ENCODE measurements at places on chromosomes 11 and 22. TPM values are rescaled to one million over a fixed set of nuclear protein-coding genes. Genes with fewer than 3 reads are reported as not detected.

DNA sequence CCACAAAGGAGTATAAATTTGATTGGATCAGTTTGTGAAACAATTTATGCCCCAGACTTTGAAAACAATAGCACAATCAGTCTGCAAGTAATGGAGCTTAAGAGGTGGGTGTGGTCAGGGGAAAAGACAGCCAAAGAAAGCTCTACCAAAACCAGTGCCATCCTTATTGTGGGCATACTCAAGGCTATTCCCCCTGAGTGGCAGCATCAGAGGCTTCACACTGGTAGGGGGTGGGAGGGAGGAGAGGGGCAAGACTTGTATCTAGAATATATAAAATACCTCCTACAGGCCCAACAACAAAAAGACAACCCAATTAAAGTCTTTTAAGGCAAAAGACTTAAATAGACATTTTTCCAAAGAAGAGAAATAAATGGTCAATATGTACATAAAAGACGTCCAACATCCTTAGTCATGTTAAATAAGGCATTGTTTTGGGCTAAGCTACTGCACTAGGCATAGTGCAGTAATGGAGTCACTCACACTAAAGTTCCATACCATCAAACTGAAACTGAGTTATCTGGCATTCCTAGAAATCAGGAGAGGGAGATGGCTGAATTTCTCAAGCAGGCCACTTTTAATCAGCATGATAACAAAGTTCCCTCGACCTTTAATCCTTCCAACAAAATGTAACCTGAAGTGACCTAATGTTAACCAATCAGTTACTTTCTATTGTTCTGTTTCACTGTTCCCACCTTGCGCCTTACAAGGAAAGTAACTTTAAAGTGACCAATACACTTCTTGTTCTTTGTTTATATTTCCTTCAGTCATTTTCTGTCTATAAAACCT is 24.8 kb downstream of the NARS2 start:
- DNase-seq = no peak
- peaks cover 12% of the 10 kb centered on the region for H3K4me1 ChIP-seq
- H3K27me3 ChIP-seq = no peaks in the 10 kb centered on the region
- H3K36me3 ChIP-seq = peaks cover 28% of the 10 kb centered on the region
- no peak overlapping the region for H3K27ac ChIP-seq

DNA sequence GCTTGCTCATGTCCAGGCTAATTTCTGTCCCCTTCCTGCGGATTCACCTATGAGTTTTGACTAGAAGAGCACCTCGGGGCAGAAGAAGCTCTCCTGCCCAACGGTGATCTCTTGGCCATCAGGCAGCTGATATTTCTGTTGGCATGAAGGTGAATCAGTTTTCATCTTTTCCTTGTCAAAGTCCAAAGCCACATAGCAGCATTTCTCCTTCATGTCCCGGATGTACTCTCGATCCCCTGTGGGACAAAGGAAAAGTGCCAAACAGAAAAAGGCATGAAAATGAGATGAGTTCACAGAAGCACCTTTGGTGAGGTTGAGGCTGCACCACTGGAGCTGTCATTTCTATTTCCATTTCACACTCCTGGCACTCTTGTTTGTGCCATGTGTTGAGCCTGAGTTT is 56.8 kb downstream of the DHCR7 start:
- no peak overlapping the region for H3K4me3 ChIP-seq
- no peak for DNase-seq
- no peaks in the 10 kb centered on the region for H3K36me3 ChIP-seq

Gene TRPM5
- total RNA-seq = not detected

GRCh38 chr11:113473983-113474361 is 1.2 kb downstream of the DRD2 start:
- H3K36me3 ChIP-seq = no peaks in the 10 kb centered on the region
- H3K4me3 ChIP-seq = no peak overlapping the region
- H3K27me3 ChIP-seq = peaks cover 51% of the 10 kb centered on the region
- no peak for DNase-seq
- H3K27ac ChIP-seq = no peak overlapping the region

Gene PKDREJ
- total RNA-seq = not detected

- H3K4me1 ChIP-seq = no peaks in the 10 kb centered on the region
- no peak overlapping the region for H3K27ac ChIP-seq
- H3K4me3 ChIP-seq = no peak overlapping the region
- no peak for DNase-seq
These were observed 492.9 kb upstream of the ANO3 start for GRCh38 chr11:25838918-25839625.

Gene SLC22A6
- not detected for total RNA-seq

DNA sequence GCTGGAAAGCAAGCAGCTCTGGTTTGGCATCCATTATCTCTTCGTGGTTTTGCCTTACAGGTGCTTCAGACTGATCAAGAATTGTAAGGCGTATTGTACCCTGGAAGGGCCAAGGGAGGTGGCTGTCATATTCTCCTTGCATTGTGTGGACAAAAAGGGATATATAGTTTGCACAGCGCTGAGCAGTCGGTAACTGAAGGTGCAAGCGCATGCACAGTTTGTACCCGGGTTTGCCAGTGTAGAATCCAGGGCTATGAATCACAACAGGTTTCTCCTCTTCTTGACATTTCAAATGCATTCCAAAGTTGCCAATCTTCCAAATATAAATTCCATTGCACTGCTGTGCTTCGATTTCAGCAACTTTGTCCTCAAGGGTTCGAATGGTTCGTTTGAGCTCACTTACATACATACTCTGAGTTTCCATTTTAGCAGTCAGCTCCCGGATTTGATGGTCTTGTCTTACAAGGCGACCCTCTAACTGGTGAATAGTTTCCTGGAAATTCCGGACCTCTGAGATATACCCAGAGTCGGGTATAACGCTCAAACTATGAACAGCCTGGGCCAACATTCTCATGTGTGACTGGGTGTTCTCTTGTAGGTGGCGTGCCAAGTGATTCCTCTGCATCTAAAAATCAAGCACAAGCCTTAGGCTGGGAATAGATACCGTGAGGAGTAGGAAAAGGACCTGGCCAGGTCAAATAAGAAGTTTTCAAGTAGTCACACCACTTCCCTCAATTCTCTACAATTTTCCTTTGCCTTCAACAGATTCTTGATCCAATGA is 19.9 kb downstream of the TRAF6 start:
- H3K4me1 ChIP-seq = peaks cover 18% of the 10 kb centered on the region
- no peak overlapping the region for H3K4me3 ChIP-seq
- DNase-seq = no peak
- H3K27ac ChIP-seq = no peak overlapping the region

DNA sequence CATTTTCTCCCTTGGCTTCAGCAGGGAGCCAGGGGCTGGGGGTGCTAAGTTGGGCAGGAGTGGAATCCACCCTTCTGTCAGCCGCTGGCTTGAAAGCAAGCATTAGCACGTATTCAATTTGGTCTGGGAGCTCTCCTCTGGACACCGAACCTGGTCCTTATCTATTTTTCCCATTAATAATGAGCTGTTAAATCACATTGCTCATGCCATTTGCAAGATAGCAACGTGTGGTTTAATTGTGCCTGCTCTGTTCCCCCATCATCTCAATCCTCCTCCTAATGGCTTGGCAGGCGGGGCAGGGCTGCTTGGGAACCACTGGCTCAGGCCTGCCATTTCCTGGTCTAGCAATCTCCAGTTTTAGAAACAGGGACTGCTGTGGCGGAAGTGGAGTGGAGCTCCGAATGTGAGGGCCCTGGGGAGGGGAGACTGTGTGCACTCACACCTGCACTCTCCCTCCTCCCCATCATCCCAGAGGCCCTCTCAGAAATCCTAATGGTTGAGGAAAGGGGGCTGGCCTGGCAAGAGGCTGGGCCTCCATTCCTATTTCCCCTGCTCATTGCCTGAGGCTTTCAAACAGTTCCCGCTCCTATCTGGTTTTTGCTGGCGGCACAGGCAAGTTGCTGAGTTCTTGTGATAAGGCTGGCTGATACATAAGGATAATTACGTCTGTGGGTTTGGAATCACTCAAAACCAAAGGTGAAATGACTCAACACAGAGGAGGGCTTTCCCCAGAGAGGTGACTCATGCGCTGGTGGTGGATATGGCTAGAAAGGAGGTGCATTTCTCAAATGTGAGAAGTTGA is 201.2 kb upstream of the E2F8 start:
- peak overlapping the region; percentile 65 for H3K27ac ChIP-seq
- peaks cover 14% of the 10 kb centered on the region for H3K4me1 ChIP-seq
- H3K36me3 ChIP-seq = no peaks in the 10 kb centered on the region
- H3K27me3 ChIP-seq = peaks cover 38% of the 10 kb centered on the region
- no peak overlapping the region for H3K4me3 ChIP-seq
- peak; percentile 74 for DNase-seq

DNA sequence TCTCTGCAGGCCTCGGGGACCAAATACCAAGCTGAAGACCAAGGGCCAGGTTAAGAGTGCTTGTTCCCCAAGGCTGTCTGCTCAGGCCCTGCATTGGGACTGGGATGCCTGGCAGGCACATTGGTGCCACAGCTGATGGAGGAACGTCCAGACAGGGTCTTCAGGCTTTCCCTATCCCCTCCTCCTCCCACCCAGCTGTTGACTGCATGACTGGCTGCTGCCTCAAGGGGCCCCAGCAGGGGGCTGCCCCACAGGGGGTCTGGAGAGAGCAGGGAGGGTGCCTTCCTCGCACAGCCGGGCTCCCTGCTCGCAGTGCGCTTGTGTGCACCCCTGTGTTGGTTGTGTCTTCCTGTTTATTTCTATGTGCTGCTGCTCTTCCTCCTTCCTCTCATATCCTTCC is 9.9 kb downstream of the RCOR2 start:
- peaks cover 4% of the 10 kb centered on the region for H3K4me1 ChIP-seq
- H3K27me3 ChIP-seq = no peaks in the 10 kb centered on the region
- peaks cover 36% of the 10 kb centered on the region for H3K36me3 ChIP-seq
- no peak for DNase-seq
- H3K27ac ChIP-seq = no peak overlapping the region

Gene MAPK11
- 27.8 TPM for total RNA-seq

GRCh38 chr22:26646158-26646557 is 11.2 kb upstream of the MIAT start:
- H3K27ac ChIP-seq = no peak overlapping the region
- H3K4me1 ChIP-seq = peaks cover 91% of the 10 kb centered on the region
- no peaks in the 10 kb centered on the region for H3K36me3 ChIP-seq
- H3K27me3 ChIP-seq = no peaks in the 10 kb centered on the region
- DNase-seq = no peak

- peaks cover 30% of the 10 kb centered on the region for H3K27me3 ChIP-seq
- no peaks in the 10 kb centered on the region for H3K36me3 ChIP-seq
- H3K4me1 ChIP-seq = peaks cover 12% of the 10 kb centered on the region
- H3K4me3 ChIP-seq = peak overlapping the region; percentile 90
- peak overlapping the region; percentile 84 for H3K27ac ChIP-seq
These were observed 1.1 kb upstream of the PPFIBP2 start for GRCh38 chr11:7512525-7513233.

GRCh38 chr11:57213342-57214097 is 23.5 kb downstream of the APLNR start:
- H3K4me1 ChIP-seq = no peaks in the 10 kb centered on the region
- DNase-seq = no peak
- H3K4me3 ChIP-seq = no peak overlapping the region
- H3K36me3 ChIP-seq = no peaks in the 10 kb centered on the region

DNA sequence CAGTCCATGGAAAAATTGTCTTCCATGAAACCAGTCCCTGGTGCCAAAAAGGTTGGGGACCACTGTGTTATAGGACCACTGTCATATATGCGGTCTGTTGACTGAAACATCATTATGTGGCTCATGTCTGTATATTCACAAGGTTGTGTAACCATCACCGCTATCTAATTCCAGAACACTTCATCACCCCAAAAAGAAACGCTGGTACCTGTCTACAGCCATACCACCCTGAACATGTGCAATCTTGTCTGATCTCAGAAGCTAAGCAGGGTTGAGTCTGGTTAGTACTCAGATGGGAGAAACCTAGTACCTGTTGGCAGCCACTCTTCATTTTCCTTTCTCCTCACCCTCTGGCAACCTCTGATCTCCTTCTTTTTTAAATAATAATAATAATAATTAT is 12.9 kb upstream of the PIK3IP1 start:
- no peak for DNase-seq
- peaks cover 4% of the 10 kb centered on the region for H3K36me3 ChIP-seq
- peaks cover 17% of the 10 kb centered on the region for H3K4me1 ChIP-seq
- no peak overlapping the region for H3K4me3 ChIP-seq

Gene MUC2
- total RNA-seq = not detected

DNA sequence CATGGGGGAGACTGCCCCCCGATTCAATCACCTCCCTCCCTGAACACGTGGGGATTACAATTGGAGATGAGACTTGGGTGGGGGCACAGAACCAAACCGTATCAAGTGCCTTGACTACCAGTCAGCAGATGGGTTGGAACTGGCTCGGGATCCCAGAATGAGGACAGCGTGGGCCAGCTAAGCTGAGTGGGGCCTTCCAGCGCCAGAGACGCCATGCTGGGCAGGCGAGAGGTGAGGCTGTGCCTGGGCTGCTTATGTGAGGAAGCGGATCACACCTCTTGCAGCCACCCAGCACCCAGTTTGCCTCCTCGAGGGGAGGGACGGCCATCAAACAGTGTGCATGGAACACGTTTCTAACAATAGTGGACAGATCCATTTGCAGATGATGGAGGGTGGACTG is 195.1 kb downstream of the TBC1D22A start:
- H3K4me3 ChIP-seq = no peak overlapping the region
- no peaks in the 10 kb centered on the region for H3K4me1 ChIP-seq
- DNase-seq = no peak
- H3K27ac ChIP-seq = no peak overlapping the region
- peaks cover 2% of the 10 kb centered on the region for H3K36me3 ChIP-seq

Gene AMBRA1
- total RNA-seq = 27.7 TPM

DNA sequence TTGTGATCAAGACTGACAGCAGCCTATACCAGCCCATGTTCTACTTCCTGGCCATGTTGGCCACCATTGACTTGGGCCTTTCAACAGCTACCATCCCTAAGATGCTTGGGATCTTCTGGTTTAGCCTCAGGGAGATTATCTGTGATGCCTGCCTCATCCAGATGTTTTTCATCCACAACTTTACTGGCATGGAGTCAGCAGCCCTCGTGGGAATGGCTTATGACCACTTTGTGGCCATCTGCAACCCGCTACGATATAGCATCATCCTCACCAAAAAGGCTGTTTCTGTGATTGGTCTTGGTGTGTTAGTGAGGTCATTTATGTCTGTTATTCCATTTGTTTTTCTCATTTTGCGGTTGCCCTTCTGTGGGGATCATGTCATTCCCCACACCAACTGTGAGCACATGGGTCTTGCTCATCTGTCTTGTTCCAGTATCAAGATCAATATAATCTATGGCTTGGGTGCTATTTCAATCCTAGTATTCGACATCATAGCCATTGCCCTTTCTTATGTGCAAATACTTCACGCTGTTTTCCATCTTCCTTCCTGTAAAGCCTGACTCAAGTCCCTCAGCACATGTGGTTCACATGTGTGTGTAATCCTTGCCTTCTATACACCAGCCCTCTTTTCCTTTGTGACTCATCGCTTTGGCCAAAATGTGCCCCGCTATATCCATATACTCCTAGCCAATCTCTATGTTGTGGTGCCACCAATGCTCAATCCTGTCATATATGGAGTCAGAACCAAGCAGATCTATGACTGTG is 23.6 kb downstream of the OR52E1 start:
- H3K4me1 ChIP-seq = no peaks in the 10 kb centered on the region
- no peak for DNase-seq
- H3K27me3 ChIP-seq = no peaks in the 10 kb centered on the region
- no peak overlapping the region for H3K4me3 ChIP-seq
- no peaks in the 10 kb centered on the region for H3K36me3 ChIP-seq

Gene LRRN4CL
- total RNA-seq = 0.16 TPM

Gene MFRP
- total RNA-seq = not detected

GRCh38 chr22:38485783-38486182 is 17.9 kb downstream of the KDELR3 start:
- H3K4me3 ChIP-seq = no peak overlapping the region
- H3K4me1 ChIP-seq = peaks cover 27% of the 10 kb centered on the region
- peak overlapping the region; percentile 62 for H3K27ac ChIP-seq
- no peaks in the 10 kb centered on the region for H3K27me3 ChIP-seq
- no peak for DNase-seq

Gene RIMBP3C
- 0.19 TPM for total RNA-seq

Gene CATSPERZ
- total RNA-seq = not detected

Gene LRRC4C
- not detected for total RNA-seq

Data from activated CD4-positive, alpha-beta T cell treated with anti-CD3 and anti-CD28 coated beads, Interleukin-2, amount 10 ng/mL, durations not matched to agents 24 days and 14 days (primary cell).